ENCODE measurements at places on chromosomes 7 and 10. TPM values are rescaled to one million over a fixed set of nuclear protein-coding genes. Genes with fewer than 3 reads are reported as not detected.

The NRG3 gene
- total RNA-seq = 68.9 TPM

The PROSER2 gene
- 0.77 TPM for total RNA-seq

The CLDN3 gene
- total RNA-seq = not detected

The HTR7 gene
- 2.1 TPM for total RNA-seq

The OR2A7 gene
- total RNA-seq = 0.83 TPM

The CCL24 gene
- total RNA-seq = not detected

The ZNF777 gene
- 13.7 TPM for total RNA-seq

The AUTS2 gene
- total RNA-seq = 133 TPM

The AP1S1 gene
- 54.7 TPM for total RNA-seq

The MYO1G gene
- 2.3 TPM for total RNA-seq

The CHN2 gene
- 55.9 TPM for total RNA-seq

The GIMAP8 gene
- total RNA-seq = 3.1 TPM

The TIMM23B gene
- total RNA-seq = 18.6 TPM

The PON1 gene
- 0.68 TPM for total RNA-seq

The GDF2 gene
- total RNA-seq = not detected

The TYW1B gene
- total RNA-seq = 7.9 TPM

The LLCFC1 gene
- total RNA-seq = not detected

The TACC2 gene
- 51.8 TPM for total RNA-seq

DNA sequence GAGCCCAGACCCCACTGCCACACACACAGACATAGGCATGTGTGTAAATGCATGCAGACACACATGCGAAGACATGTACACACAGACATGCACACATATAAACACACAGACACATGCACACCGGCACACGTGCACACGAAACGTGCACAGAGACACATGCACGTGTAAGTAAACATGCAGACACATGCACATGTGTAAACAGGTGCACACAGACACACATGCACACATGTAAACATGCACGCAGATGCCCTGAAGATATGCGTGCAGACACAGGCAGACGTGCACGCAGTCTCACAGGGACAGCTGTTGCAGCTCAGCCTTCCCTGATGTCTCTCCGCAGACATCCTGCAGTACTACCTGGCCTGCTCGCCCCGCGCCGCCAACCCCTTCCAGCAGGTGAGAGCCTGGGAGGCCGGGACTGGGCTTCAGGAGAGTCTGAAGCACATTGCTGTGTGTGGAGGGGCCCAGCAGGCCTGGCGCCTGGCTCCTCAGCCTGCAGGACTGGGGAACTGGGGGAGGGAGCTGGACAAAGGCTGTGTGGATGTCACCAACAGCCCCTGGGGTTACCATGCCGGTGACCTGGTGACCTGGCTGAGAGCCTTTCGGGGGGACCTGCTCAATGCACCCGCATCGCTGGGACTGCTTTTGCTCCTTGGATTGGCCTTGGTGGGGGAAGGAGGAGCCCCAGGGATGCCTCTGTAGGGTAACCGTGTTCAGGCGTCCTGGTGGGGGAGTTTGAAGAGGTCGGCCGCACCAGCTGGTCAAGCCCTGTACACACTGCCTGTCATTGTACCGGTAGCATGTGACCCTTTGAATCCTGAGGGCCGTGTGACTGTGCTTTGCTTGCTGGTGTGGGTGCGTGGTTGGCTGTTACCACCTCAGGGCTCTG, 20.3 kb downstream of the TTYH3 start:
- DNase-seq = no peak

DNA sequence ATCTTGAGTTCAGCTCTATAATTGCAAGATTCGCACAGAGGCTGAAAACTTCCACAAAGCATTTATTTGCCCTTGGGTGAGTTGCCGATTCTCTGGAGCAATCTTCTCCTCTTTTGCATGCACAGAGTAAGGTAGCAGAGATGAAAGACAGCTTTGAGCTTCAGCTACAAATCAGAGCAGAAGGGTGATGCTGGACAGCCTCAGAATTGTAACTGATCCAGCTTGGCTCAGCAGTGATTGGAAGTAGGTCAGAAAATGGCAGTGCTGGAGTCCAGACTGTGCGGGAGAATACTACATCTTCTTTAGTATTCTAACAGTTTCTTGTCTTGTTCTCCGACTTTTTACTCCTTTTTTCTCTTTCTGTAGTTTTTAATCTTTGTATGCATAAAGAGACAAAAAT, 55.4 kb upstream of the CDC14C start:
- DNase-seq = no peak

DNA sequence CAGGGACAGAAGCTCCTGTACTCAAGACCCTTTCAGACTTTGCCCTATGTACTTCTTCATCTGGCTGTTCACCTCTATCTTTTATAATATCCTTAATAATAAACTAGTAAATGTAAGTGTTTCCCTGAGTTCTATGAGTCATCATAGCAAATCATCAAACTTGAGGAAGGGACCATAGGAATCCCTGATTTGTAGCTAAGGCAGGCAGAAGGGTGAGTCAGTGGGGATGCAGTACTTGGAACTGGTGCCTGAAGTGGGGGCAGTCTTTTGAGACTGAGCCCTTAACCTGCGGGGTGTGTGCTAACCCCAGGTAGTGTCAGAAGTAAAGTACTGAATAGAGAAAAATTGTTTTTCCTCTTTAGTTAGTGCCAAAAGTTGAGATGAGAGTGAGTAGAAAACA, 6.2 kb upstream of the TMEM243 start:
- no peak for DNase-seq

- DNase-seq = no peak
Measured at GRCh38 chr7:23759671-23760391, 49.8 kb downstream of the STK31 start.

- DNase-seq = no peak
Measured at GRCh38 chr10:89097226-89097625, 106.6 kb downstream of the FAS start.

GRCh38 chr7:84688671-84689070, 494.1 kb upstream of the SEMA3A start:
- no peak for DNase-seq

- no peak for DNase-seq
Measured at GRCh38 chr10:599767-600166, 89.7 kb downstream of the DIP2C start.

GRCh38 chr7:145269418-145270161, 433.7 kb upstream of the TPK1 start:
- no peak for DNase-seq

DNA sequence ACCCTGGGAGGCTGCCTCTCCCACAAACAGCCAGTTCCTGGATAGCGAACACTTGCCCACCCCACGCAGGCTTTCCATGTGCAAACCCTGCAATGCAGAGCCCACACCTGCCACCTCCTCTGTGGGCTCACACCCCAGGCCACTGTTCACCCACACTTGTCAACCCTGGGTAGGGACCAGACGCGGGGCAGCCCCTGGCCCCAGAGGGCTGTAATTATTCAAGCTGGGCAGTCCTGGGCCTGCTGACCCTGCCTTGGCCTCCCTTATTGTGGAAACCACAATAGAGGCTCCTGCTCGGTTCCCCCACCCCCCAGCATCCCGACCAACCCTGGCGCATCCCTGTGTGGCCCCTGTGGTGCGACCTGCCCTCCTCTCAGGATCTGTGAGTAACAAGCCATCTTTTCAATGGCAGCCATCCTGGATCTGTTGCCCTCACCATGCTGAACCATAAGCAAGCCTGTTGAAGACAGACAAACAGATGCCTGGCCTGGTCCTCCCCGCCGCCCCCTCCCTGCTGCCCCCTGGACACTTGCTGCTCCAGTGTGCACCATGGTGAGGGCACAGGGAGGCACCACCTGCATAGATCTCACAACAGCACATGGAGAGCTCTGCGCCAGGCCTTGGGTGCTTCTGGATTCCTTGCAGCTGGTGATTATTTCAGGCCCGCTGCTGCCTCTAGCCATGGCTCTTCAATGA, 15.8 kb upstream of the UBE3C start:
- no peak for DNase-seq

DNA sequence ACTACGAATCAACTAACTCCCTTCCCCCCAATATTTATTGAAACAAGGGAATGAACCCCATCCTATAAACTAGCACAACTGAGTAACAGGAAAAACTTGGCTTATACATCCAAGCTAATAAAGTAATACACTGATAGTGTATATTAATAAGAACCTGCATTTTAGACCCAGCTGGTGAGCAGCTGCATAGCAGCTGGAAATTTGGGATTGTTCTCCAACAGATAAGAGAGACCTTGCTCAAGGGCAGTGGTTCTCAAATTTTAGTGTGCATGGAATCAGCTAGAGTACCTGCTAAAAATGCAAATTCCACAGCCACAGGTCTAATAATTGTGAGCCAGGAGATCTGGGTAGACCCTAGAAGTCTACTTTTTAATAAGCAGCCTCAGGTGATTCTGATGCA, 384.7 kb upstream of the HPS1 start:
- no peak for DNase-seq

- DNase-seq = no peak
Measured at GRCh38 chr10:90935581-90936275, 14.8 kb upstream of the ANKRD1 start.

- no peak for DNase-seq
Measured at GRCh38 chr10:47056247-47056510, 145.0 kb downstream of the PTPN20 start.

GRCh38 chr10:95360122-95360714, 69.4 kb upstream of the PDLIM1 start:
- no peak for DNase-seq

- DNase-seq = no peak
Measured at GRCh38 chr10:110992006-110992800, 72.8 kb downstream of the SHOC2 start.

- DNase-seq = no peak
Measured at GRCh38 chr10:34778237-34778636, 36.9 kb downstream of the PARD3 start.

DNA sequence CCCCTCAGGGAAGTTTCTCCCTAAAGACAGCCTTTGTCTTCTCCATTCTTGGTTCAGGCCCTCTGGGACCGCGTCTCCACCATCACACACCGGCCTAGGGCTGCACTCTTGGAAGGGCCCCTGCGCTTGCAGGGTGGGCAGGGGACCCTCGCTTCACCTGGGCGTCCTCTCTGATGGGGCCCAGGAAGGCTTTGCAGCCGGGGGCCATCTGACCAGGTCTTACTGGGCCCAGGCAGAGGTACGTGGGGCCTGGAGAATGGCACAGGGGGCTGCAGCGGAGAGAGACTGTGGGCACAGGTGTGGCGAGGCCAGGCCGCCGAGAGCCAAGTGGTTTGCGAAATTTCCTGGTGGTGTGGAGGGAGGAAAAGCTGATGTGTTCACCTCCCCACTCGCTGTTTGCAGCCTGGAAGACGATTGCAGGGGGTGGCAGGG, 44.4 kb downstream of the ALOX5 start:
- no peak for DNase-seq

- DNase-seq = no peak
Measured at GRCh38 chr10:96789571-96790108, 42.5 kb upstream of the LCOR start.

- no peak for DNase-seq
Measured at GRCh38 chr7:25361863-25362262, 133.6 kb upstream of the NPVF start.

DNA sequence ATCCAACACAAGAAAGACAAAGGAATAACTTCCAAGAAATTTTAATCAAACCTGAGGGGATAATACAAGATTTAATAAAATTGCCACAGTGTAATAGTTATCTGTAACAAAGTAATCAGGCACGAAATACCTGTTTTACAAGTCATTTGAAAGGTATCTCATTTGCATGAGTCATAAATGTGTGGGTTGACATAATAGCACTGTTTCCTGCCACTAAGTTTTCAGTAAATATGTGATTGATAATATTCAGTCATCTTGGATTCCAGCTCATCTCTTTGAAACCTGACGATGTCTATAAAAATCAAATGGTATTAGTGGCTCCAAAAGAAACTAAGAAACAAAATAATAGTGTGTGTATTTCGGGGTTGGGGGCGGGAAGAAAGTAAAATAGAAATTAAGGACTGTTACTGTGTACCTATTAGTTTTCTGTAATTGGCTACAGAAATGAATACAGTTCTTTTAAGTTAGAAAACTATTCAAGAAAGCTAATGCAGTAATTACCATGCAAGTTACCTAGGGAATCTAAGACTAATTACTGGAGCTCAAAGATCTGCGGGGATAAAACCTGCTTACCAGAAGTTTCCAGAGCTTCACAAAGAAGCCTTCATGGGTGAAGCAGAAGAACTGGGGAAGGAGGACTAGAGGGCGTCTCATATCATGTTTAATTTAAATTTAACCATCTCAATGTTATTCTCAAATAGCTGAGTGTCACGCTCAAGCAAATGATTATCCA, 100.7 kb downstream of the ST8SIA6 start:
- no peak for DNase-seq

DNA sequence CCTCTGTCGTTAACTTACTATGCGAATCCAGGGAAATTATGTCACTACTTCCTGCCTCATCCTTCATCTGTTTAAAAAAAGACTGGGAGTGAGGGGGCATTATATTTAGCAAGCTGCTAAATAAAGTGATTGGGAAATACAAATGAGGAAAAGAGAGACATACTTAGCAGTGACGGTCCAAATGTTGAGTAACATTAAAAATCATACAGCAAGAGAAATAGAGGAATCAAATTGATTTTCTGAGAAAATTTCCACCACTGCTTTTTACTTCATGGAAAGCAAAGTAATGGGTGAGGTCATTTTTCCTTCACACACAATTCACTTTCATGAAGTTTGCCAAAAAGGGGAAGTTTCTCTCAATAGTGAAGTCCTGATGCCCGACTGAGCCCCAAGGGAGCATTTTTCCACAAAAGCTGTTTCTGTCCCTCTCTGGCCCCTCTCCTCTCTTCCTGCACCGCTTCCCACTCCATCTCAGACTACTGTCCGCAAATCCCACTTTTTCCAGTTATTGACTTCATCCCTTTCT, 61.9 kb upstream of the ADO start:
- no peak for DNase-seq

GRCh38 chr10:18368273-18368672, 228.0 kb downstream of the CACNB2 start:
- DNase-seq = no peak

DNA sequence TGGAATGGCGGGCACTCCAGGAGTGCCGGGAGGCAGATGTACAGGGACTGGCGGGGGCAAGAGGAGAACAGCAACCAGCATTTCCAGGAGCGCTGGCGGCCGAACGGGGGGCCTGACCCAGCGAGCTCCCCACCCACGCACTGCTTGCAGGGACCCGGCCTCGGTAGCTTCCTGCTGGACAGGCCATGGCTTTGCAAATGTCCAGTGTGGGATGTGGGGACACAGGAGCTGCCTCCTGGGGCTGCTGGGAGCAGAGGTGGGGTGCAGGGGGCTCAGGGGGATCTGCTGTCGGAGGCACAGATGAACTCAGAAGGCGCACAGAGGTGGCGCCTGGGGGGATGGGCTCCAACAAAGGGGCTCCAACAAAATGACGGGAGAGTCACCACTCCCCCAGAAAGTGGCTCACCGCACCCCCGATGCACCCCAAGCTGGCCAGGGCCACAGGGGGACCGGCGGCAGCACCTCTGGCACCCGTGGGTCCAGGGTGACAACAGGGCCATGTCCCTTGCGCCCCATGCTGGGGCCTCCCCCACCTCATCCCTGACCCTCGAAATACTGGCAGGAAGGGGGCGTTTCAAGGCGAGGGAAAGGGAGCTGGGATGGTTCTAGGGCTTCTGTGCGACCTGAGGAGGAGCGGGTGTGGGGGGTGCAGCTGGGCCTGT, 41.1 kb downstream of the AP5Z1 start:
- DNase-seq = no peak

GRCh38 chr7:12130609-12131008, 80.5 kb upstream of the TMEM106B start:
- DNase-seq = no peak

GRCh38 chr10:72834183-72834825, 59.2 kb upstream of the OIT3 start:
- DNase-seq = no peak

- DNase-seq = no peak
Measured at GRCh38 chr7:37592366-37592765, 91.2 kb upstream of the GPR141 start.

GRCh38 chr7:87918740-87919139, 15.3 kb upstream of the ADAM22 start:
- DNase-seq = no peak

GRCh38 chr10:29386342-29386999, 97.6 kb downstream of the LYZL1 start:
- DNase-seq = no peak

Data from dorsolateral prefrontal cortex (tissue), 122 donors.